ENCODE measurements at places on chromosomes 1 and 21.

GRCh38 chr1:12246584-12246983, 16.8 kb downstream of the VPS13D start:
- DNase-seq: no peak

- DNase-seq: no peak
These were observed 2.8 kb downstream of the SKI start for GRCh38 chr1:2230781-2231531.

- no peak for DNase-seq
These were observed 170.5 kb upstream of the KIAA0040 start for GRCh38 chr1:175363031-175363430.

DNA sequence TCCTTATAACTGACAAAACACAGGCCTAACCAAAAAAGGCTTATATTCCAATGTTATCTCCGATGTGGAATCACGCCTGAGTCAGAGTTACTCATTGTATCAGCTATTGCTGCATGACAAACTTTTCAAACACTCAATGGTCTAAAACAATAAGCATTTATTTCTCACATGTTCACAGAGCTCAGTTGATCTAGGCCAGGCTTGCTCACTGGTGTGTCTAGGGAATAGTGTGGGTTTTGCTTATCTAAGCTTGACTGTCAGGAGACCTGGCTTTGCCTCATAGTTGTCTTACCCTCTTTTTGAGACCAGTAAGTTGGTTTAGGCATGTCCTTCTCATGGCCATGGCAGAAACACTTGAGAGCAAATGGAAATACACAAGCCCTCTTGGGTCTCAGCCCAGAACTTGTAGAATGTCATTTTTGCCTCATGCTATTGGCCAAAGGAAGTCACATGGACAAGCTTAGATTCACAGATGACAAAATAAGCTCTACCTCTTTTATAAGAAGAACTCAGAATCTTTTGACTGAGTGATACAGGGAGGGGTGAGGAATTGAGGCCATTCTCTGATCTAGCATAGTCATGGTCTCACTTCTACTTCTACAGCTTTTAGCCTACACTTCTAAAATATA, 130.8 kb downstream of the HMCN1 start:
- DNase-seq: no peak

DNA sequence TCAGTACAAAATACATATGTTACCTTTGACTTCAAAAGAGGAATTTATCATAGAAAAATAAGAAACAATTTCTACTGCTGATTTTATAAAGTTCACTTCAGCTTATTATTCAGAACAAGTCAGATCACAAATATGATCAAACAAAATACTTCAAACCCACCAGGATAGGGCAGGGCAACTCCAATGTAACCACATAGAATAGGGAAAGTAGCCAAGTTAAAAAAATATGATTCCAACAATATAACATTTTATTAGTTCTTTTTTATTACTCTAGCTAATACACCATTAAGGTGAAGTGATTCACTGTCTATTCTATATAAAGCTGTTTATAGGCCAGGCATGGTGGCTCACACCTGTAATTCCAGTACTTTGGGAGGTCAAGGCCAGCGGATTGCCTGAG, 54.6 kb upstream of the ZNHIT6 start:
- DNase-seq: no peak

Data from right atrium auricular region (tissue), 2 donors.